ENCODE measurements at places on chromosomes 7 and 10.

DNA sequence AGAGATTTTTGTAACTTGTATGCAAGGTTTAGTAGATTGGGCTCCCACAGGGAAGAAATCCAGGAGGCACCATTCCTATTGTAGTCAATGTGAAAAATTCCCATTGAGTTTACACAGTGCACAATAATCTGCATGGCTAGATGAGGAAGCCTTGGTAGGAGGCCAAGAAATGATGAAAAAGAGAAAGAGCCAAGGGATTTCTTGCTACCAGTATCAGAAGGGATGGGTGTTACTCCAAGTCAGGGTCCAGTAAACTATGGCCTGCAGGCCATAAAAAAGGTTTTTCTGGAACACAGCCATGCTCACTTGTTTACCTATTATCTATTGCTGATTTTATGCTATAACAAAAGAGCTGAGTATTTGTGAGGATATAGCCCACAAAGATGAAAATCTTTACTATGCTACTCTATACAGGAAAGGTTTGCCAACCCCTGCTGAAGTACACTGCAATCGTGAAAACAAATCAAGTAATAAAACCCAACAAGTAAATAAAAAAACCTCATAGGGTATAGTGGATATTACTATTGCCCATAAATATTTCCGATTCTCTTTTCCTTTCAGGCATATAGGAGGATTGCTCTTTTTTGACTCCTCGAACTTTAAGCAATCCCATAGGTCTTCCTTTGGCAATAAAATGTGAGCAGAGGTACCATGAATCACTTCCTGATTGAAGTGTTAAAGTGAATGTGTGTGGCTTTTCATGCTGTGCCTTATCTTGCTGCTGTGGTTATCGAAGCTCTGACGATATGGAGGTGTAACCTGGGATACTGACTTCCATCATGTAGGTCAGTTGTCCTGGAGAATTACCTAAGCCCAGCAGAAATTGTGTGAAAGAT lies 256.3 kb upstream of the MAGI2 start:
- DNase-seq: peak; percentile 25

DNA sequence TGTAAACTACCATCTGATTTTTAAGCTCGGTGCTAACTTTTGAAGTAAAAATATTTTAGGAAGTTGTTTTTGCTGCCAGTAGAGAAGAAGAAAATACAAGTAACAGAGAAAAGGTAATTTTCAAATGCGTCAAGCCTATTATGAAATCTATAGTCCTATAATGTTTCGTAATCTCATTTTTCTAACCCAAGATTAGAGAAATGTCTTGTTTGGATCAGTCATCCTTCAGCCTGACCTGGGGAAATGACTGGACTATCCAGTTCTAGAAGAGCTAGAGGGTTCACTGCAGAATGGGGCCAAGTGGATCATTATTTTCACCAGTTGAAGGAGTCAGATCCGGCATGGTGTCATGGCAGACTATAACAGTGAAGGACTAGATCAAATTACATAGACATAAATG lies 62.7 kb upstream of the FGL2 start:
- DNase-seq: no peak

- no peak for DNase-seq
Measured at GRCh38 chr7:83109352-83109751, 53.3 kb downstream of the PCLO start.

DNA sequence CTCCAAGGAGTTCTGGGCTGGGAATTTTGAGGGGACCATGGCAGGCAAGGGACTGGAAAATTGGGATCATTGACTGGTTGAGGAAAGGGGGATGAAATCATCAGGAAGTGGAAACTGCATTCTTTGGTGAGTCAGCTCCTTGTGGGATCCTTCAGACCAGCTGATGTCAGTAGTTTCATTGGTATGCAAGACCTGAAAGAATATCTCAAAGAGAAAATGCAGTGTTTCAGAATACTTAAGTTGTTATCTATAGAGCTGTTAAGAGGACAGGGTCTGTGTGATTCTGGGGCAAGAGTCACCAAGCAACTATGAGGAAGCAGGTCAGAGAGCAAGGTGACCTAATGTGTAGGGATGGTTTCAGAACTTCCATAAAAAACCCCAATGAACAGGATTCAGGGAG lies 595.9 kb upstream of the AUTS2 start:
- no peak for DNase-seq

- DNase-seq: no peak
Measured at GRCh38 chr10:42574336-42574735, 64.0 kb downstream of the ZNF33B start.

GRCh38 chr10:36381748-36382147 lies 739.7 kb upstream of the FZD8 start:
- DNase-seq: no peak

DNA sequence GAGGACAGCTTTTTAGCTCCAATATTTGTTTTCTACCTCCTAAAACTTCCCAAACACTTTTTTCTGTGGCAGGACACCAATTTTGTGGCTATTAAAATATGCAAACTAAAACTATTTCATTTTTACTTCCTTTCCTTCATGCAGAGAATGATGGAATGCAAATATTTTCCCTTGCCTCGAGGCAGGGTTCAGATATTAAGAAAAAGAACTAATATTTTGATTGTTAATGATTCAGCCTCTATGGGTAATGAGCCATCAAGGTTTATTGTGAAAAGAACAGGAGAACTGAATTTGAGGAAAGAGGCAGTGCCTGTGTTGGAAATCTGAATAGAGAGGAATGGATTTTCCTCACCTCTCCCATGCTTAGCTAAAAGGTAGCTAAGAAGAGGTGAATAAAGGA lies 43.1 kb upstream of the CASD1 start:
- no peak for DNase-seq

DNA sequence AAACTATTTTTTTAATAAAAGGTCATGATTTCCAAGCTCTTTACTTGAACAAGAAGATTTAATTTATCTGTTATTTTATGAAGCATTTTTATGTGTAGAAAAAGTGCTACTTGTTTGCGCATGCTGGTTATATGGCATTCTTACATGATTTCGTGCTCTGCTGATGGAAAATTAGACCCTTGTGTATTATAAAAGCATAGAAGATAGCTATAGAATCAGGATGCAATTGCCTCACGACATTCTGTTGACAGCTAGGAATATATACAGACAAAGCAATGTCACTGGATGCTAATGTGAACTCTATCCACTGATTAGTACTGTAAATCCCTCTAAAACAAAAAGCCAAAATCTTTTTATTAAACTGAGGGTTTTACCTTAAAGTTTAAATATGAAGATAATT lies 255.9 kb downstream of the MDFIC start:
- DNase-seq: no peak

DNA sequence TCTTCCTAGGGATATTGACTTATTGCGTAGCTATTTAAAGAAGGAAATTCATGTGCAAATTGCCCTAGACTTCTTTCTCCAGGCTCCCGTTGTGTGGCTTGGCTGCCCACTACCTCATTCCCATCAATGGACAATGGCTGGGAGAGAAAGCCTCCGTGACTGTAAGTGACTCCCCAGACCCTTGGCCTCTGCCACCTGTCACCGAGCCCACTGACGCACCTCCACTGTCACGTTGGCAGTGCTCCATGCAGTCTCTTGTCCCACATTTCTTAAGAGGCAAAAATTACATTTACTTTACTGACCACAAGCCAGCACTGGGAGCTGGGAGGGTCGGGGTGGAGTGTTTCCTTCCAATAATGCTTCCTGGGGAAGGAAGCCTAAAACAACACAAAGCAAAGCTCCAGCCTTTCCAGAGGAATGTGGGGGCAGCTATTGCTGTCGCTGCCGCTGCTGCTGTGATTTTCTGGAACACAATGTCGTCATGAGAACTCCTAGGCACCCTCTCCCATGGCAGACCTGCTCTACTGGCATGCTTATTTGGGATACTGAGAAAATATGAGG lies 89.7 kb upstream of the STEAP1B start:
- no peak for DNase-seq

- no peak for DNase-seq
Measured at GRCh38 chr10:22705527-22705926, 8.9 kb downstream of the PIP4K2A start.

Measured in NCI-H446 treated with DMSO at 0.1 percent for 48 hours (cell line).